ENCODE measurements at places on chromosomes 11 and 22. TPM values are rescaled to one million over a fixed set of nuclear protein-coding genes. Genes with fewer than 3 reads are reported as not detected.
A peak's percentile ranks its signal among the peaks of the same experiment; 100 is the strongest.

Gene ELFN2
- total RNA-seq, result 7.7 TPM

Gene SLC5A12
- 0.41 TPM for total RNA-seq

Gene ZBTB16
- 3.7 TPM for total RNA-seq

Gene RASD2
- 1.2 TPM for total RNA-seq

Gene BCR
- 46.1 TPM for total RNA-seq

Gene P2RY6
- under 0.01 TPM for total RNA-seq

Gene POTEH
- total RNA-seq, result not detected

- DNase-seq, result peak; percentile 68
Measured at GRCh38 chr22:46355369-46355995, 20.0 kb downstream of the TRMU start.

DNA sequence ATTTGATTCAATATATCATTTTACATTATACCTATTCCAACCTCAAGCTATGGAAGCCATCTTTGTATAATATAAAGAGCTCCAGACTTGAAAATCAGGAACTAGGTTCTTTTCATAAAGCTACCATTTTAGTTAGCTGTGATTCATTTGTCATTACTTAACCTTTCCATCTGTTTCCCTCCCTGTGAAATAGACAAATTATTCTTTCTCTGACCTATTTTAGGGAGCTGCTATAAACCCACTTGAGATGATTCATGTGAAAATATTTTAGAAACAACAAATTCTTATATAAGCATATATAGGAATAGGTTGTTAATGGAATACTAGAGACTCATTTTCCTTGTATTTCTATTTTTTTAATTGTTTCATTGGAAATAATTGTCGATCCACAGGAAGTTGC is 1012.1 kb downstream of the OPCML start:
- DNase-seq, result no peak

DNA sequence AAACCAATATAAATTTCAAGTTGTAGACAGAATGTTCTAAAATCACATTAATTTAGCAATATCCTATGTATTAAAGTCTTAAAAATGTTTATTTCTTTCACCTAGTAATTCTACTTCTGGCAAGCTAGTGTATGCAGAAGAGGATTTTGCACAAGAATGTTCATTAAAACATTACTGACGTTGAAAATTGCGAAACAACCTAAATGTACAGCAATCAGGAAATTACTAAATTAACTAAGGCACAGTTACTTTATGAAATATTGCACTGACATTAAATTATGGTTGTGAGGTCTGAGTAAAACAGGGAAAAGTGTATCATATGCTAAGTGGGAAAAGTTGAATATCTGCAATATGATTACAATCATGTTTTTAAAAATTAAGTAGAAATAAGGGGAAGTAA is 4.1 kb downstream of the SLC36A4 start:
- no peak for DNase-seq

GRCh38 chr11:93464927-93465540 is 78.2 kb downstream of the SMCO4 start:
- no peak for DNase-seq

DNA sequence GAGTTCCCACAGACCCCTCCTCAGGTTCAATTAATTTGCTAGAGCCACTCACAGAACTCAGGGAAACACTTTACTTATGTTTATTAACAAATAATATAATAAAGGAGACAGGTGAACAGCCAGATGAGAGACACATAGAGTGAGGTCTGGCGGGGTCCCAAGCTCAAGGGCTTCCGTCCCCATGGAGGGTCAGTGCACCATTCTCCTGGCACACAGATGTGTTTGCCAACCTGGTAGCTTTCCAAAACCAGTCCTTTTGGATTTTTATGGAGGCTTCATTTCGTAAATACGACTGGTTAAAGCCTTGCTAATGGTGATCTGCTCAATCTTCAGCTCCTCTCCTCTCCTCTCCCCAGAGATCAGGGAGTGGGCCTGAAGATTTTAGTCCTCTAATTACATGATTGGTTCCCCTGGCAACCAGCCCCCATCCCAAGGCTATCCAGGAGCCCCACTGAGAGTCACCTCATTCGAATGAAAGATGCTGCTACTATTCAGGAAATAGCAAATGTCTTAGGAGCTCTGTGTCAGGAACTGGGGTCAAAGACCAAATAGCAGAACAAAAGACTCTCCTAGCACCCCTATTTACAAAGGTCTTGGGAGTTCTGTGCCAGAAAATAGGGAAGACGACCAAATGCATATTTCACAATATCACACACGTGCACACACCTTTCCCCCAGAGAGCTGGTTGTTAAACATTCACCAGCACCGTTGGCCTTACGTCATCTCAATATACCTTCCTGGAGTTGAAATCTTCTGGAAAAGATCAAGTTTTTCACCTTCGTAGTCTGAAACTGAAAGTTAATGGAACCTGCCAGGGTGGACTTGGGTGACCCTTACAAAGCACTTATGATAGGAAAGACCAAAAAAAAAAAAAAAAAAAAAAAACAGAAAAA is 23.8 kb upstream of the CAPRIN1 start:
- no peak for DNase-seq

DNA sequence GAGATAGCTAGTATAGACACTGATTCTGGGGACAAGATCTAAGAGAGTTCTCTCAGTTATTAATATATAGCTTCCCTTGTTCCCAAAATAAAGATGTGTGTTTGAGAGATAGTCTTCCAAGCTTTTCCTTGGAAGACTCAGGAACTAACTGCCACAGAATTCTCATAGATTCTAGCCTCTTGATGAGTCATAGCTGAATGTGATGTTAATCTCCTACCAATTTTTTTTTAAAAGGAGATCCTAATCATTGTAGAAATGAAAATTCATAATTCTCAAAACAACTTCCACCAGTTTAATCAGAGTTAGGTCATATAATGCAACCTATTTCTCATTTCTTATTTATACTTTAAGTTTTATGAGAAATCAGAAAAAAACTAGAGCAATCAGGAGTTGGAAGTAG is 148.8 kb downstream of the JRKL start:
- no peak for DNase-seq

GRCh38 chr22:37267135-37267587 is 15.1 kb upstream of the CYTH4 start:
- DNase-seq, result peak; percentile 58

- no peak for DNase-seq
Measured at GRCh38 chr22:27588268-27588667, 213.3 kb downstream of the MN1 start.

- DNase-seq, result no peak
Measured at GRCh38 chr22:39289533-39289932, 29.9 kb downstream of the RPL3 start.

GRCh38 chr22:30348809-30349208 is 7.9 kb downstream of the SF3A1 start:
- no peak for DNase-seq

DNA sequence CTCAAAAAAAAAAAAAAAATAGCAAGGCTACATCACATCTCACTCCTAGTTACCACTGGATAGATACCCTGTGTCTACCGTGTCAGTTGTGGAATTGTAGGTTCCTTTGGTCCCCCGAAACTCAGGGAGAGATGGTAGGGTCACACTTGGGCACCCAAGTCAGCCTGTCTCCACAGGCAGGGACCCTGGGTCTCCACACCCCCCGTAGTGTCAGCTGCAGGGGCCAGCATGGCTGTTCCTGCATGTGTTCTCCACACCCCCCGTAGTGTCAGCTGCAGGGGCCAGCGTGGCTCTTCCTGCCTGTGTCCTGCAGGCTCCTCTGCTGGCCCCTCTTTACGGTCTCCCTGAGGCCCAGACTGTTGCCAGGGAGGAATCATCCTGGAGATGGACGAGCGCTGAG is 282.1 kb downstream of the BRD1 start:
- DNase-seq, result no peak

GRCh38 chr11:4704790-4705334 is 278 bp downstream of the MMP26 start:
- DNase-seq, result no peak
